ENCODE measurements at places on chromosomes 2 and 18.
A peak's percentile ranks its signal among the peaks of the same experiment; 100 is the strongest.

GRCh38 chr2:1854729-1855547 is 110.6 kb upstream of the PXDN start:
- DNase-seq: peak; percentile 61

DNA sequence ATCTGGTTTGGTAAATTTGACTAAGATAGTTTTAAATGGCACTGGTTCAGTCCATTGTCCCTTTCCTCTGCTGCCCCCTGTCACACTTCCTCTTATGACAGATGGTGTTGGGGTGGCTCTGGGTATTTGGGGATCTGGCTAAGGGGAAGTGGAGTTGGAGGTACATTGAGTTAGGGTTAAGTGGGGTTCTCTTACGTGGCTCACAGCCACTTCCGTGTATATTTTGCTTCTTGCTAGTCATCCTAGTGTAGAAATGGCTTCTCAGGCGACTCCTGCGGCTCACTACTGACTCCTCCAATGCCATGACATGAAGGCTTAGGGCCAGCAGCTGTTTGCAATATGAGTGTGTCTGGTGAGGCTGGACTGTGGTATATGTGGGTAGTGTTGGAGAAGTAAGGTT is 187.0 kb downstream of the HAUS1 start:
- no peak for DNase-seq

DNA sequence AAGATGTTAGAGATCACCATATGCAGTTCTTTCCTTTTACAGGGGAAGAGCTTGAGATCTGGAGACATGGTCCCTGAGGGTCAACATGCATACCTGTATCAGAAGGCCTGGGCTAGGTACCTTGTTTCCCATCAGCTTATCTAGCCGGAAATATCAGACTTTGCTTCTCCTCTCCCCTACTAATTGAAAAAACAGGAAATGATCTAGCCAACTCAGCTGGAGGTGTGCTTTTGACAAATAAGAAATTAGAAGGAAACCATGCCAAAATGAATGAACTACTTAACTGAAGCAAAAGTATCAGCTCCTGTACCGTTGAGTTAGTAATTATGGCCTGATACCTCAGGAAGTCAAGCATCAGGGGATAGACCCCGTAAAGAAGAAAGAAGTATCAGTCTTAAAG is 20.4 kb downstream of the PKP4 start:
- DNase-seq: no peak

- peak; percentile 9 for DNase-seq
Measured at GRCh38 chr2:238670111-238670585, 177.7 kb upstream of the TWIST2 start.

- DNase-seq: no peak
Measured at GRCh38 chr2:20569464-20570223, 81.3 kb downstream of the HS1BP3 start.

GRCh38 chr18:76263046-76264005 is 231.7 kb downstream of the ZNF516 start:
- no peak for DNase-seq

- DNase-seq: no peak
Measured at GRCh38 chr2:26767129-26767528, 3.0 kb downstream of the SLC35F6 start.

Measured in hippocampal formation (tissue), 2 donors.